Stimulated activated CD4-positive, alpha-beta T cell treated with anti-CD3 and anti-CD28 coated beads, Interleukin-1b, Interleukin-23, amount 100 ng/mL, for 4 hours (primary cell): ENCODE measurements at places on chromosomes 6 and 20.
A peak's percentile ranks its signal among the peaks of the same experiment; 100 is the strongest.

- no peak for DNase-seq
These were observed 9.8 kb upstream of the CNKSR3 start for GRCh38 chr6:154520280-154520679.

GRCh38 chr6:157246048-157246630, 77.2 kb downstream of the TMEM242 start:
- no peak for DNase-seq

DNA sequence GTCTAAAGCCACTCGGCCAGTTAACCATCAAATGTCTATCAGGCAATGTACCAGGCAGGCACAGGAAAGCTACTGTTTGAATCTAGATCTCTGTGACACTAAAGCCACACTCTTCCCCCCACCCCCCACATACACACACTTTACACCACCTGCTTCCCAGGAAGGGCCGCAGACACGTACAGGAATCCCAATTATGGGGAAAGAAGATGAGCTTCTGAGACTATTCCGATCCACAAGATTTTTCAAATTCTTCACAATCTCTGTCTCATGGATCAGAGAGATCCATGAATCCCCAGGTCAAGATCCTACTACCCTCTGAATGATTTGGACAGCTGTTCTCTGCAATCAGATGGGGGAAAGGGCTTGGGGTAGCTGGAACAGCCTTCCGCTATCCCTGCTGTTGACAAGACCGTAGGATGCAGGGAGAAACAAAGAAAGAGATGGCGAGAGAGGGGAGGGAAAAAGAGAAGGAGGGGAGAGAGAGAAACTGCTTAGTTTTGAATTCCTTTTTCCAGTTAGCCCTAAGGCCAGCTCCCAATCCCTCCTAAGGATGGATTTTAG, 25.4 kb upstream of the RIMS4 start:
- DNase-seq, result no peak

DNA sequence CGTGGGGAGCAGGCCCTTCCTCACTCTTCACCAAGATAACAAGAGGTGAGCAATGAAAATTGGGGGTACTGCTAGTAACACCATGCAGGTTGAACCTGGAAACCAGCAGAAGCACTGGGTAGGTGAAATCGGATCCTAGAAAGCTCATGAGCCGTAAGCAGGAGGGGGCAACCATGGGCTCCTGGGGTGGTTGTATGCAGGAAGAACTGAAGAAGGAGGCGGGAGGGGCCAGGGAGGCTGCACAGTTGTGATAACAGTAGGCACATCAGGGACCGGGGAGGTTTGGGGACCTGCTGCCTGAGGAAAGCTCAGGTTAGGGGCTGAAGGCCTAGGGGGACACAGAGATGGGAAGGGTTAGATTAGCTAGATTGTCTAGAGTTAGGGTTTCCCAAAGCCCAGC, 5.6 kb upstream of the LY6G5C start:
- no peak for DNase-seq

DNA sequence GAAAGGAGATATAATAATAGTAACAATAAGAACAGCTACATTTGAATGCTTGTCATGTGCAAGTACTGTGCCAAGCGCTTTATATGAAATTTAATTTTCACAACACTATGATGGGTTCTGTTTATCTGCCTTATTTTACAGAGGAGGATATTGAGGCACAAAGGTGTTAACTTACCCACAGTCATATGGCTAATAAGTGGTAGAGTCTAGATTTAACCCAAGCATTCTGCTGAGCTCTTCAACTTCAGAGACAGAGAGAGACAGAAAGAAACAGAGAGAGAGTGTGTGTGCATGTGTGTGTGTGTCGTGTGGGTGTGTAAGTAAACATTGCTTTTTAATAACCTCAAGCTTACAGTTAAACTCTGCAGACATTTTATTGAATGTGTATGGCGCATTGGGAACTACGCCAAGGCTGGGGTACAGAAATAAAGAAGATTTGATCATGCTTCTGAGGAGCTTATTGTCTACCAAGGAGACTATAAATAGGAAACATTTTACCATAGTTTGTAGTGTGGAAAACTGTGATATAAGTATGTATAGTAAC, 12.9 kb downstream of the TBPL1 start:
- no peak for DNase-seq

- no peak for DNase-seq
These were observed 155.2 kb upstream of the PTPN1 start for GRCh38 chr20:50354721-50355589.

- DNase-seq, result no peak
These were observed 195.6 kb downstream of the PREX1 start for GRCh38 chr20:48632017-48632824.

DNA sequence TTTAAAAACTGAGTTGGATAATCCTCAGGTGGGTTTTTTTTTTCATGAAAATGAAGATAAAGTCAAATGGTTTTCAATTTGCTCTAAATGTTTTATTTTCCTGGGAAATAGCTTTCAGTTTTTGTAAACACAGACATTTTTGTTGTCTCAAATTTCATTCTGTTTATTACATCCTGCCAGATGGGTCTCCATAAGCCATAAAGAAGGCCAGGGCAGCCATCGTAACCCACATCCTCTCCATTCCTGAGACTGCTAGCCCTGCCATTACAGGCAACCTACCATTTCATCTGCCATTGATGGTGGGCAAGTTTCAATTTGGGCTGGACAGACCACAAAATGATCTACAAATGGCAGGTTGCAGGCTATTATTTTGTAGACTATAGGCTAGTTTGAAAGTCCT, 60.8 kb downstream of the BTBD3 start:
- no peak for DNase-seq

DNA sequence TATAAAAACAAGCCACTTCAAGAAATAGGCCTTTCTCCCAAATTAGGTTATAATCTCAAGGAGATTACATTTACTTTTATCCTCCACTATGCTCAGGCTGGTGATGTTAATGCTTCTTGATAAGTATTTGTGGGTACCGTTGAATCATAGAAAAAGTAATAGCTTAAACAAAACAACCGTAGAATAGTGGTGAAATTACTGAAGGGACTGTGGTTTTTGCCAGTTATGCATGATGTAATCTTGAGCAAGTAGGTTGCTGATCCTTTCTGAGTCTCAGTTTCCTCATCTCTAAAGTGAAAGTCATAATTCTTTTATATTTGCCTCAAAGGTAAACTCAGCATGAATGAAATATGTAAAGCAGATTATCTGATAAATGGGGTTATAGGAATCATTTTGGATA, 187.3 kb upstream of the JAG1 start:
- DNase-seq, result no peak

DNA sequence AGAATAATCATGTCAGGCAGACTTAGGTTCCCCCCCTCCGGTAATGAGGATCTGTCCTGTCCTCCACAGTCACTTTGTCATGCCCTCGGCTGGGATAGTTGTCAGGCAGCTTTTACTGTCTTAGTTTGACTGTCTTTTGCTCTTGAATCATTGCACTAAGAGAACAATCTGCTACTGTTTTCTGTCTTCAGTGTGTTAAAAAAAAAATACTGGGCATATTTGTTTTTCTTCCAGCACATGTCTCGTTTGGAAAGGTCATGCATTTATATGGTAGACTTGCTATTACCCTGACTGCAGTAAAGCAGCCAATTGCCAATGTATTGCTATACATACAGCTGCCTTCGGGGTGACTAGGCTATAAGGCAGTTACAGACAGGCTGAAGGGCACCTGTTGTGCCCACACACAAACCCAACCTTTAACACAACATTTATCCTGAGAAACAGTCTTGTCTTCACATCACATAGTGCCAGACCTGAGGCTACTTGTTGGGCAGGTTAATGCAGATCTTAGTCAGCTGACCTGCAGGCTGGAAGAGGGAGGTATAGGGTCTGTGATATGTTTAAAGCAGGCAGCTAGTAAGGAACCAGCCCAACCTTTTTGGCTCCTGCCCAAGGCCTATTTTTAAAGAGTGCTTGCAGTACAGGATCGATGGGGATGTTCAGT, 26.7 kb downstream of the ARFGEF3 start:
- no peak for DNase-seq

DNA sequence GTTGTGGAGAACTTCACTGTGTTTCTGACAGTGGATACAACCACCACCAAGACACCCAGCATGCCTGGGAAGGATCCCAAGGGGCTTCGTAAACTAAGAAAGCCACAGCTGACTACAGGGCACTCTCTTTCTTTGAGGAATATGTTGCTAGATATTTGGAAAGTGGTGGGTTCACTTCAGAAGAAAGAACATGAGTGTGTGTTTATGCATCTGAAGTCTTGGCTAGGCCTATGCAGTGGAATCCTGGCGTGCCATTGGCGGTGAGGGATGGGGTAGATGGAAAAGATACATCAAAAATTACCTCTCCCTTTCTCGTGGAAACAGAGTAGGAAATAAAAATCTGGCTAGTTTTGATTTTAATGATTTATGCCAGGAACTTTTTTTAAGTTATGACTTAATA, 187.7 kb downstream of the PDE7B start:
- DNase-seq, result no peak

DNA sequence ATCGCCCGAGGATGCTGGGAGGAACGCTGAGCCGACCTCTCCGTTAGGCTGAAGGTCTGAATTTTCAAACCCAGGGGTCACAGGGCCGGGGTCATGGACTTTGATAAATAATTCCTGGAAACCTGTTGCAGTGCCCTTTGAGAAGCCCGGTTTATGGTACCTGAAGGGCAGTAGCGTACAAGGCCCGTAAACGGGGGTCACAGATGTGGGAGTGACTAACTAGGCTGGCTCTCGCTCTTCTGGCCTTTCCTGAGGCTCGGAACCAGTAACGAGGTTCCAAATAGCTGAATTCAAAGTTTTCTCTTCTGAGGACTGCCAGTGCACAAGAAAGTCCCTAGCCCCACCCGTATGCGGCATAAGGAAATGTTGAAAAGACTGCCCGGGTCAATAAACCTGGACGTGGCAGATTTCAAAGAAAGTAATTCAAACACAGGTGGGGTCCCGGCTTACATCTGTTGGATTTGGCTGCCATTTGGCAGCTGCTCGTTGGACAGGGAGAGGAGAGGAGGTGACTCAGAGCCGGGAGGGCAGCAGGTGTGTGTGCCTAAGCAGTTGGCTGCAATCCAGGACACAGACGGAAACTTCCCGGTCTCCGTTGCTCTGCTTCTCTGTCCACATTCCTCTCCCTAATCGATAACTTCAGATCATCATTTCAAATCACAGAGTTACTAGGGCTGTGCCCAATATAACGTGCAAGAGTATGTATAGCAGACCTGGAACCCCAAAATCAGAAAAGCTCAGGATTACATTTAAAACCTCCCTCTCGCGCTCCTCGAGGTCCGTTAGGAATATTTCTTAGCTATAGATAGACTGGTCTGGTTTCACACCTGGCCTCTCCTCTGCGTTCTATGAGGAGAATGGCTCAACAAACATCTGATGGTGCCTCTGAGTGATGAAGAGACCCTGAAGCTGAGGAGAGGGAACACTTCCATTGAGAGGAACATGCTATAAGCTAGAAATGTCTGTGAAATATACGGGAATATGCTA, 765 bp upstream of the GMDS start:
- peak; percentile 22 for DNase-seq

- DNase-seq, result no peak
These were observed 589.4 kb downstream of the RFPL4B start for GRCh38 chr6:112936504-112936903.

DNA sequence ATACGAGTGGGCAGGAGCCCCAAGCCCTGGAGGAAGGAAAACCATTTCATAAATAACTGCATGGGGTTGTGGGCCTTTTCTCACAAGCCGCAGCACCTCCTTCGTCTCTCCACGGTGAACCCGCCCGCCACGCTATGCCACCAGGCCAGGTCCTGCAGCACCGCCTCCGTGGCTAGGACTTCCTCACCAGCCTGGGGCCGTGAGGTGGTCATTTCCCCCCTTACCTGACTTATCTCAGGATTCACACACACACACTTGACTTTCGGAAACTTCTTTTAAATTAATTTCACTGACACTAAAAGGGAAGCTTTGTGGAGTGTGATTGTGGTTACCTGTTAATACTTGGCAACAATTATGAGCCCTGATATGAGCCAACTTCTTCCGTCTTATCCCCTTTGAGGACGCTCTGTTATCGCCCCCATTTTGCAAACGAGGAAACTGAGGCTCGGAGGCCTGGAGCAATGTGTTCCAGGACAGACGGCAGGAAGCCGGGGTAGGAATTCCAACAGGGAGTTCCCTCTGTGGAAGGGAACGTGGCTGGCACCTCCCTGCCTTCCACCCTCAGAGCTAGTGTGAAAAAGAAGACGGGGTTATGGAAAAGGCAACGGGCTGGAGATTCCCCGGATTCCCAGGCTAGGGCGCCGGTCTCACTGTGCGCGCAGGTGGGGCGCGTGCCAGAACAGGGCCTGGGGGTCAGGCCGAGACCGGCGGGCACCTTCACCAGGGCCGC, 817 bp upstream of the SLCO4A1 start:
- DNase-seq, result no peak
